Heart left ventricle (tissue), 16 donors: ENCODE measurements at places on chromosomes 3 and 15. TPM values are rescaled to one million over a fixed set of nuclear protein-coding genes. Genes with fewer than 3 reads are reported as not detected.

GRCh38 chr15:78082743-78083110, 5.2 kb upstream of the TBC1D2B start:
- no peak for DNase-seq

- no peak for DNase-seq
Measured at GRCh38 chr3:37777835-37778234, 83.8 kb upstream of the CTDSPL start.

DNA sequence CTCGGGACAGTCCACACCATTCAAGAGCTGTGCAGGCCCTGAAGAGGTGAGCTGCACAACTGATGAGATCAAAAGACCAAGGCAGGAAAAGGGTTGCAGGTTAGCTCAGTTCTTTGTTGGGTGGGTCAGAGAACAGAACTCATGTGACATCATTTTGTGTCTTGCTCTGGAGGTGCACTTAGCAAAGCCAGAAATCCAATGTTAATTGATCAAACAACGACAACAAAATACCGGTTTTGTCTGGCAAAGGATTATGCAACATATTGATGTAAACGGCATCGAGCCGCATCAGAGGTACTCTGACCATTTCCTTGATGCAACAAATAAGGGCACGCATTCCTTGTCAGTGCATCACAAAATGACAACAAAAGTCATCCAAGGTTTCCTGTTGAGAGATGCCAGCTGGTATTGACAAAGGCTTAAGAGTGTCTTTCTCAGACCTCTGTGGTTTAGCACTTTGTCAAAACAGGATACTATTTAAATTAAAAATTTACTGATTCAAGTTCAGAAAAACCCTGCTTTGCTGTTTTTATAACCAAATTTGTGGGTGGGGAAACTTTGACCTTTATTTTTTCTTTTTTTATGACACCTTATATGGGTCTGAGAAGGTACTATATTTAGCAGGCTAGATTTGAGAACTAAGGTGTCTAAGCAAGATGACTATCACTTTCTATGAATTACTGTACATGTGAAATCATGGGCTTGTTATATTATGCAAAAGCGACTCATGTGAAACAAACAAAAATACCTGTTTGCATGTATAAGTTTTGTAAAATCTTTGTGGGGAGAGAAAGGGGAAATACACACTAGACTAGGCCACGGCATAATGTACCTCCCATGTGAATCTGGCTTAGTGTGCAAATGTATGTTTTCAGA, 496.1 kb downstream of the FOXP1 start:
- DNase-seq = no peak

DNA sequence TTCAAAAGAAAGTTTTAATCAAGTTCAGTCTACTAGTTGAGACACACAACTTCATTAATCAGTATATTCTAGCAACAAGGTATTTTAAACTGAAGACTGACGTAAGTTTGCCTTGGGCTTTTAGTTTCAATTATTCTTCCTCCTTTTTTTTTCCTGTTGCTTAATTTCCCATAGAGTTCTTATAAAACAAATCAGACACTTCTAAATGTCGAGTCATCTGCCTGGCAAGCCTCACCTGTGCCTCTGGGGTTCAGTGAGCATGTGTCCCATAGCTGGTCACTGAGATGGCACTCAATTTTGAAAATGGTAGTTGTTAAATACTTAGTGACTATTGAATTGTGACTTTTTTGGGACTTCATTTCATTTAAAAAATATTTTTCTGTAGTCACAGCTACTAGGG, 27.4 kb downstream of the NKIRAS1 start:
- DNase-seq = no peak

- no peak for DNase-seq
Measured at GRCh38 chr3:195893044-195893395, 15.3 kb downstream of the TNK2 start.

CFAP100 gene
- not detected for total RNA-seq

DNA sequence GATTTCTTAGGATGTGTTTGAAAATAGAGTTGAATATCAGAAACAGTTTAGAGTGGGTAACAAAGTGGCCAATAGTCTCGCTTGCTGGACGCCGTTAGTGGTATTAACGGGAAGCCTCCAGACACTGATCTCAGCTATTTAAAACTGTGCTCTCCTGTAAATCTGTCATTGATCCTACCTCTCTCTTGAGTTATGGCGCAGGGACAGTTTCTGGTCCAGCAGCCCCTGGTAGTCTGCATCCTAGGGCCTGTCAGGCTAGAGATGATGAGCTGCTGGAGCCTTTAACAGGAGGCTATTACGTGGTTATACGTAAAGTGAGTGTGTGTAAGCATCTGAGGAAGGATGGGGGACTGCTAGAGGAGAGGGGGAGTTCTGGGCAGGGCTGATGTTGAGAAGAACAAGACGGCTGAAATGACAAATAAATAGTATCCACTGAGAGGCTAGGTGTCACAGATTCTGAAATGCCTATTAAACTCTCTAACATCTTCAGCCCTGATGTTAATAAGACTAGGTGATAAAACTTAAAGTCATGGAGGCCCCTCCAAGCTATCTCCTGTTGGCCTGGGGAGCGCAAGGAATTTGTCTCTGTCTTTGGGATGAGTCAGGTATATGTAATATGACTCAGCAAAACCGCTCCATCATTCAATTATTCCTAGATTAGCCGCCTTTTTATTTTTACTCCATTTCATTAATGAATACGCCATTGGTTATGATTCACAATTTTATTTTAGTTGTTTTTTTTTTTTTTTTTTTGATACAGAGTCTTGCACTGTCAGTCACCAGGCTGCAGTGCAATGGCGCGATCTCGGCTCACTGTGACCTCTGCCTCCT, 155.7 kb downstream of the GREM1 start:
- DNase-seq = no peak

DNA sequence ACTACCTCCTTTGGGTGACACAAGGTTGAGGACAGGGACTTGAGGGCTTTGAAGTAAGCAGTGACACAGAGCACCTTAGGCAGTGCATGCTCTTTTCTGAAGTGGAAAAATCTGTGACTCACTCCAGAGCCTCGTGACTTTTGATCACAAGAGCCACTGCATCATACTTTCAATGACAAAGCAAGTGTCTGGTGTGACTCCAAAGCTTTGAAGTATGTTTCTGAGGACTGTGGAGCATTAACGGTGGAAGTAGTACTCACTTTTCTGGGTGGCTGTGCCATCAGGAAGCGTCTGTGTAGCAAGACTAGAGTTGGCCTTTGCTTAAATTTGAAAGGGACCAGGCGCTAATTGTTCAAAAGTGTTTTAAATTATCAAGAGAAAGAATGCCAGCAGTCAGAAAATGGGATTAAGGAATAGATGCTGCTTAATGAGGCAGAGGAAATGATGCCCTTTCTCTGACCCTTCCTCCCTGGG, 210.7 kb upstream of the TRIM42 start:
- no peak for DNase-seq

CD80 gene
- total RNA-seq = not detected

GRCh38 chr3:64668582-64669510, 19.0 kb downstream of the ADAMTS9 start:
- DNase-seq = no peak

C3orf20 gene
- not detected for total RNA-seq

CELSR3 gene
- total RNA-seq = 0.12 TPM

TMEM266 gene
- not detected for total RNA-seq

SHC4 gene
- 2.9 TPM for total RNA-seq

GRCh38 chr3:47635536-47635935, 56.9 kb upstream of the CSPG5 start:
- DNase-seq = no peak

CTDSPL gene
- total RNA-seq = 48.8 TPM

GRCh38 chr15:77921664-77922063, 155.8 kb downstream of the TBC1D2B start:
- DNase-seq = no peak
